Islet precursor cell (in vitro differentiated cells): ENCODE measurements at places on chromosomes 11 and 22.
A peak's percentile ranks its signal among the peaks of the same experiment; 100 is the strongest.

DNA sequence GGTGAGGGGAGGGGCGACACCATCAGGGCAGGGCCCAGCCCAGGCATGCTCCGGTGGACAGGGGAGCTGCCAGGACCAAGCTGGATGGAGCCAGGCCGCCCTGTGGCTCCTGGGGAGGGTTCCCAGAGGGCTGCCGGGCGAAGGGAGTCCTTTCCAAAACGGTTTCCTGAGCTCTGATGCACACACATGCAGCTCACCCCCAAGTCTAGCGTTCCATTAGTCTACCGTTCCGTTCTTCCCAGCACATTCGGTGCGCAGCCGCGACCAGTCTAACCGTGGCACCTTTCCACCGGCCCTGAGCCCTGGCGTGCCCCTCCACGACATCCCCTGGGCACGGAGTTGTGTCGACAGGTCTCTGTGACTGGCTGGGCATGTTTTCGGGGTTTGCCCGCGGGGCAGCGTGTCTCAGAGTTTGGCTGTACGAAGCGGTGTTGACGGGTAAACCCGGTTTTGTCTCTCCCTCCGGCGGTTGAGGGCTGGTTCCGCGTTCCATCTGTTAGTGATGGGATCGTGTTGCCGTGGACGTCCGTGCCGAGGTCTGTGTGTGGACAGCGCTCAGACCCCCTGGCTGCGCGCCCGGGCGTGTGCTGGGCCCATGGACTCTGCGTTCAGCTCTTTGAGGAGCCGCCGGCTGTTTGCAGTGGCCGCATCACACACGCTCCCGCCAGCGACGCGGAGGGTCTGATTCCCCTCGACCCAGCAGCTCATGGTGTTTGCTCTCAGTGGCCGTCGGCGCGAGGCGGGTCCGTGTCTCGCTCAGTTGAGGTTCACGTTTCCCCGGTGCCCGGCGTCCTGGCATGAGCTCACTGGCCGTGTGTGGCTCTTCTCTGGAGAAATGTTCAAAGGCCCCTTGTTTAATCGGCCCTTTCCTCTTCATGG, 121.2 kb downstream of the IGLL1 start:
- no peak for DNase-seq

- DNase-seq: no peak
These were observed 13.4 kb upstream of the B3GAT1 start for GRCh38 chr11:134425413-134425812.

GRCh38 chr22:27603800-27604144, 197.8 kb downstream of the MN1 start:
- no peak for DNase-seq

DNA sequence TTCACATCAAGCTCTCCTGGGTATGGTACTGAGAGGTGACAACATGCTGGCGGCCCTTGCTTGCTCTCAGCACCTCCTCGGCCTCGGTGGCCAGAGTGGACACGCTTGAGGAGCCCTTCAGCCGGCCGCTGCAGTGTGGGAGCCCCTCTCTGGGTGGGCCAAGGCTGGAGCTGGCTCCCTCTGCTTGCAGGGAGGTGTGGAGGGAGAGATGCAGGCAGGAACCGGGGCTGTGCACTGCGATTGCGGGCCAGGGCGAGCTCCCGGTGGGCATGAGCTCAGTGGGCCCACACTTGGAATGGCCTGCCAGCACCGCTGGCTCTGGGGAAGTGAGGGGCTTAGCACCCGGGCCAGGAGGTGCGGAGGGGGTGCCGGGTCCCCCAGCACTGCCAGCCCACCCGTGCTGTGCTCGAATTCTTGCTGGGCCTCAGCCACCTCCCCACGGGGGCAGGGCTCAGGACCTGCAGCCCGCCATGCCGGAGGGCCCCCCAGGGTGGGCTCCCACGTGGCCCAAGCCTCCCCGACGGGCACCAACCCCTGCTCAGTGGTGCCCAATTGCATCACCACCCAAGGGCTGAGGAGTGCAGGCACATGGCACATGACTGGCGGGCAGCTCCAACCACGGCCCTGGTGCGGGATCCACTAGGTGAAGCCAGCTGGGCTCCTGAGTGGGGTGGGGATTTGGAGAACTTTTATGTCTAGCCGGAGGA, 106.2 kb downstream of the RAB38 start:
- no peak for DNase-seq

DNA sequence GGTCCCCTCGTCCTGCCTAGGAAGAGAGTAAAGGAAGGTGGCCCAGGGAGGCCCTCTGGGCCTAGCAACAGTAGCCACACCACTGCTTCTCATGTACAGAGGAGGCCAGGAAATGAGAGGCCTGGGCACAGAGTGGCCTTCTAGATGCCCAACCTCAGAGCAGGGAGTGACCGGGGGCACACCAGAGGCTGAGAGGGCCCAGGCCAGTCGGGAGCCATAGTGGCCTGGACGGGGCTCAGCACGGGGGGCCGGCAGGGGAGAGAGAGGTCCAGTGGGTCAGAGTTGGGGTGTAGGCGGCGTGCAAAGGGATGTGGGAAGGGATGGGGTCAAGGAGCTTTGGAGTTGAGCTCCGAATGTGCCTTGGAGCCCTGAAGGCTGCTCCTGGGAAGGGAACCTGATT, 25.0 kb upstream of the MYEOV start:
- no peak for DNase-seq

GRCh38 chr11:693415-693831, 1.6 kb downstream of the DEAF1 start:
- no peak for DNase-seq

DNA sequence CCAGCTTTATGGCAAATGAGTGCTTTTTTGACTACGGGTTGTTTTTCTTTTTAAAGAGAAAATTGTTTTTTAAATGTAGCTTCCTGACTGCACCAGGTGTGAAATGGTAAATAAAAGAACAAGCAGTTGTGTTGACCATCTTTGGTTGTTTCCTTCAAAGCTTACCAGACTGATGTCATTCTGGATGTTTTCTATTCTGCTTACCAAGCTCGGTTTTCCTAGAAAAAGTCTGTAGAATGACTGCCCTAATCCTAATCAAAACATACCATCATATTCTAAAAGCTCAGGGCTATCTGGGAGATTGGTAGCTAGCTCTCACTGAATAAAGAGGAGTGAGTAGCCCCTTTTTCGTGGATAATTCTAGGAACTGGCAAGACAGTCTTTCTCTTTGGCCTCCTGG, 77.7 kb downstream of the GAB2 start:
- no peak for DNase-seq

DNA sequence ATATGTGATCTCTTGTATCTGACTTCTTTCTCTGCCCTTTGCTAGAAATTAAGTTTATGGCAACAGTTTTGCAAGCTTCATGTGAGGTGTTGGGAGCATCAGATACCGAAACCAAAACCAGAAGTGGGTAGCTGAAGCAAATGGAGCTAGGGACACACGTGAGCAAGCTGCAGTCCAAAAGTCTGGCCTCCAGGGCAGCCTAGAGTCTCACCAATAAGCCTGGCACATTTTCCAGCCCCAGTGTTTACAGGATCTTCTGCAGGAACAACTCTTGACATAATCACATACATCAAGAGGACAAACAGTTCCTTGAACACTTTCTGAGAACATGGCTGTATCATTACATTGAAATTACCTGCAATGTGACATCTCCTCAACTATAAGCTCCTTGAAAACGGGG, 114.1 kb downstream of the LARGE1 start:
- DNase-seq: no peak

- no peak for DNase-seq
These were observed 59.8 kb downstream of the NAV2 start for GRCh38 chr11:19772480-19772879.

DNA sequence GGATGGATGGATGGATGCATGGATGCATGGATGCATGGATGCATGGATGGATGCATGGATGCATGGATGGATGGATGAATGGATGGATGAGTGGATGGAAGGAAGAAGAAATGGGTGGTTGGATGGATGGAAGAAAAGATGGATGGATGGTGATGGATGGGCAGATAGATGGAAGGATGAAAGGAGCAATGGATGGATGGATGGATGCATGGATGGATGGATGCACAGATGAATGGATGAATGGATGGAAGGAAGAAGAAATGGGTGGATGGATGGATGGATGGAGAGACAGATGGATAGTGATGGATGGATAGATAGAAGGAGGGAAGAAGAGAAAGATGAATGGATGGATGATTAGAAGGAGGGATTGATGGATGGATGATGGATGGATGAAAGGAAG, 30.2 kb upstream of the LINC01488 start:
- no peak for DNase-seq

GRCh38 chr11:3154001-3154599, 11.0 kb downstream of the OSBPL5 start:
- DNase-seq: no peak

GRCh38 chr11:57778318-57779037, 16.9 kb downstream of the CTNND1 start:
- DNase-seq: peak; percentile 99

GRCh38 chr22:37472418-37473006, 13.7 kb downstream of the MFNG start:
- no peak for DNase-seq

DNA sequence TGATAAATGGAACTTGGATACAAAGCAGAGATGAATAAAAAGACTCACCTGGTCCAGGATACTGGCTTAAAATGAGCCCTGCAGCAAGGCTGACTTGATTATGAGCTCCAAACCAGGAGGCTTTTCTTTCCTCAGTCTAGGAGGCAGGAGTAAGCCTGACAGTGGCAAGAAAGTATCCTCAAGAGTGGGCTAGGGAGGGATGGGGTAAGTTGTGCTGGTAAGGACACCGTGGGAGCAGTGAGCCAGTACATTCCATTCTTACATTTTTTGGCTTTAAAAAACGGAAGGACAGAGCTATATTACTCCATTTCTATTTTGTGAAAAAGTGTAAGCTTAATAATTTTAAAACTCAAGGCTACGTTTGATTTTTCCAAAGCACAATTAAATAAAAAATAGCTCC, 187.1 kb upstream of the DDI1 start:
- DNase-seq: no peak

DNA sequence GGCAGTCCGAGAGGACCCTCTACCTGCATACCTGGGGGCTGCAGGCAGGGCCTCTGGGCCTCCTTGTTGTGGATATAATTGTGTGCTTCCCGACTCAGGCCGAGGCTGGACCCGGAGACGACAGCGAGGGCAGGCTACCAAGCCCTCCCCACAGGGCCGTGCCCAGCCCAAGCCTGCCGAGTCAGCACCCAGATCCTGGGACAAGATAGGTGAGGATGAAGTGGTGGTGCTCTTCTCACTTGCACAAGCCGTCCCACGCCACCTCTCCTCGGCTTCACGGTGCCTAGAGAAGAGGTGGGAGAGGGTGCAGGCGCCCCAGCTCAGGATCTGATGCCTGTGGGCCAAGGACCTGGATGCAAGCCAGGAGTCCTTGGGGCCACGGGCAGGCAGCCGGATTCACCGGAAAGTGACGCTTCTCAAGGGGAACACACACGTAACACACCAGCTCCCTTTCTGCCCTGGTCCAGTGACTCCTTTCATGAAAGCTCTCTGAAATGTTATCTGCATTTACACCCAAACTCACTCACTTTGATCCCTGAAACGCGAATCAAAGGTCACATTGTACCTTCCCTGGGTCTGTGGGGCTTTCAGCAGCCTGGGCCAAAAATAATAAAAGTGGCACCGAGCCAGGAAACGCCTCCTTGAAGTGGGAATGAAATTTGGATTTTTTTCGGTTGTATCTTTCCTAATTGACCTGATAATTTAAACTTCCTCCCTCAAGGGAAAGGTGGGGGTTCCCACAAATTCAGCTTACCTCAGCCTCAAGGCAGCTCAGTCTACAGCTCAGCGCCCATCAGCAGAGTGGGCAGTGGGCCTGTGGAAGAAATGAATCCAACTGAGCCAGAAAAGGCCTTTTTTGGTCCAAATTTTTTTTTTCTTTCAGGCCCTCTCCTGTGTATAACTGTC, 1.1 kb upstream of the GNB1L start:
- peak; percentile 70 for DNase-seq

- DNase-seq: no peak
These were observed 510.4 kb downstream of the BUD13 start for GRCh38 chr11:116262370-116262769.

DNA sequence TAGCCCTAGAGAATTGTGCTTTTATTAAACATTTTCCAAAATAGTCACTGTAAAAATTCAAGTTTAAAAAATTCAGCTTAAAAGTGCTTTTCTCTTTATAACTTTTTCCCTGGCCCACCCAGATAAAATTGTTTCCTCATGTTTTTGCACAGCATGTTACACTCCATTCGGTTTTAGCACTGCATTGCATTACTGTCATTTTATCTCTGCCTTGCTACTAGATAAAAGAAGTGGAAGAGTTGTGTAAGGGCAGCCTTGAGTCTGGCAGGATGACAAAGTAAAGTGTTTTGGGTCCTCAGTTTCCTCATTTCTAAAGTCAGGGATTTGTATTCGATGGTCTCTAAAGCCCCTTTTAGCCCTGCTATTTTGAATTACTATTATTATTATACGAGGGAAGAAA, 99.8 kb downstream of the ATM start:
- DNase-seq: no peak

DNA sequence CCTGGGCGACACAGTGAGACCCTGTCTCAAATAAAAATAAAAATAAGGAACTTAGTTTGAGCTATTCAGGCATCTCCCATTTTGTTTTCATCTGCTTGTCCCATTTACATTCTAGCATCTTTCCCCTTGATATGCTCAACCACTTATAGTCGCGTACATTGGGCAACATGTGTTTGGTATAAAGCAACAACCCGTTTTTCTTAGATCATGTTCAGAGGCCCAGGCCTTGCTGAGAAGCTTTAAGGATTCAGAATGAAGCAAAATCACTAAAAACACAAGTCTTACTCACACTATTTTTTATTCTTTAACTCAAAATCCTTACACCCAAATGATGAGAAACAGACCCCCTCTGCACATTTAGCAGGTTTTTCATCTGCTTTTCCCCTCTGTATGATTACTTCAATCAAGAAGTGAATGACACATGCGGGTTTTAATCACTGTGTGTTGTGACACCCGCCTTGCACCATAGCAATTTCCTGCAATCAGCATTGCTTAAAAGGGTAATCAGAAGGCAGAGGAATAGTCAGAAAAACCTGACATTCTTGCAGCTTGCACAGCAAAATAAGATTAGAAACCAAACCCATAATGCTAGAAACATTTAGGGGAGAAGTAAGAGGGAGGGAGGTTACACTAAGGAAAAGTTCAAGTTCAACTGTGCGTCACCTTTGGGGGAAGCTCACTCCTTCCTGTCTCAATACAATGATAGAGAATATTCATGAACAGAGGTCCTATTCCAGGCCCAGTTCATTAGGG, 25.9 kb downstream of the ALG9 start:
- DNase-seq: no peak

- no peak for DNase-seq
These were observed 14.8 kb upstream of the IL2RB start for GRCh38 chr22:37164505-37164887.

GRCh38 chr11:123357353-123357989, 72.6 kb upstream of the GRAMD1B start:
- DNase-seq: no peak

DNA sequence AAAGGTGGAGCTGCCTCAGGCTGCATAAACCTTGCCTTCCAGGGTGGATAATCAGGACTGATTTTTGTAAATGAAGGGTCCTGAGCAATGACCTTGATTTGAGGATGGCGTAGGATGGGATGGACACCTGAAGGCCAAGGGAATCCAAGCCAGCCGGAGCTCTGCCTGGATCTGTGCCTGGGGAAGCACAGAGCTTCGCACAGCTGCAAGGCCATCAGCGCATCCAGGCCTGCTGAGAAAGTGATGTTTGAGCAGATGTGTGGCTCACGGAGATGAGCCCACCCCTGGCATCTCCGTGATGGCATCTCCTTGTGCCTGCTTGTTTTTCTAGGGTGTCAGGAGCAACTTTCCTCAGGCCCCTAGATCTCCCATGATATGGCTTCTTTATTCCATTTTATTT, 23.3 kb downstream of the FAM83F start:
- no peak for DNase-seq
